T-helper 2 cell (primary cell): ENCODE measurements at places on chromosomes 7 and 10.

DNA sequence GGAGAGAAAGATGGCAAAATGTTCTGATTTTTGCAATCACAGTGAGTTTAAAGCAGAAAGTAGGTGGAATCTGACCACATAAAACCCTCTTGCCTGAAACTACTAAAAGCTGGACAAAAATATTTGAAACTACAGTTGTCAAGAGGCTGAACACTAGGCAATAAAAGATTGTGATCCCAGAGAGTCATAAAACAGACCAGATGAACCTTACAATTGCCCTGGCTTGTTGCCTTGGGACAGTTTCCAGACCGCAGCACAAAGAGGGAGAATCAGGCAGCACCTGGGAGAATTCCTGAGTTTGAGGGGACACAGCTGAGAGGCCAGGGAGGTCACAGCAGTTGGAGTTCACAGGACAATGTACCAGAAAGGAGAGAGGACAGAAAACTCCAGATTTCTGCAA is 107.3 kb upstream of the NANOS1 start:
- no peak for DNase-seq

DNA sequence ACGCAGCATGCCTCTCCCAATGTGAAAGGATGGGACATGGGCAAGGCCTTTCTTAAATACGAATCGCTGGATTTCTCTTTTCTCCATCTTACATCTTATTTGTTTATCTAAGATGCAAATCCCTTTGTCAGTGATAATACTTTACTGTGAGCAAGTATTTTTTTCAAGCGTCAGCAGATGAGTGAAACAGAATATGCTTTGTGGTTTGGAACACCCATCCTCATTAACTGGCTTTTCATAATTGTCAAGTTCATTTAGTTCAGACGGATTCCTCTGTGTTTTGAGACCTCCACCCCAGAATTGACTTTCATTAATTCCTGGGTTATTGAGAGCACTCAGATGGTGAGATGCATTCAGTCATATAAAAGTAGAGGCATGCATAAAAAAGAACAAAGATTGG is 149.8 kb downstream of the NSUN6 start:
- no peak for DNase-seq

DNA sequence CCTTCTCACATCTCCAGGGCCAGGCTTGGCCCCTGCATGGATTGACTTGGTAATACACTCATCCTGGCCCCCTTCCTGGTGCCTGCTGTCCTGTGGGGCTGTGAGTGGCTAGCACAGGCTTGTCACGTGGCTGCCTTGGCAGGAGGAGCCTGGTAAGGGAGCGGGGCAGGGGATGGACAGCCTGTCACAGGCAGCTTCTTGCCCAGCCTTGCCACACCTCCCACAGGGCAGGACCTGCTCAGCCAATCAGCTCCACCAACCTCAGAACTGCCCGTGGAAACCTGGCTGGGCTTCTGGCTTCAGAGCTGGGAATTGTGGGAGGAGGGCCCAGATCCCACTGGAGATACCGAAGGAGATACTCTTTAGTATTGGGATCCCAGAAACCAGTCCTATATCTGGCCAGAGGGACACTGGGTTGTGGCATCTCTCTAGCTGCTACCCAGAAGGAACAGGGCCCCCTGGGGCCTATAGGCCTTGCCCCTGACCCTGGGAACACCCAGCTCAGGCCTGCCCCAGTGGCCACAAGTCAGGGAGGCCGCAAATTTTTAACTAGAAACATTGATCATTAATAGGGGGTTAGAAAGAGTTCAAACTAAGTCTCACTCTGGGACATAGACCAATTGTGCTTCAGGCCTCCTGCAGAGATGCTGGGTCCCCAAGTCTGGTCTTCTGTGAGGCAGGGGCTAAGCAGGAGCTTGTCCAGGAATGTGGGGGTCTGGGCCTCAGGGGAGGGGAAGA is at the start of gene HOGA1:
TSS of gene HOGA1 (plus strand) at position 330 of the 738 bp plus-strand sequence. CDS start at position 645, 315 bp downstream.
- no peak for DNase-seq

- no peak for DNase-seq
These were observed 204.7 kb downstream of the EBF3 start for GRCh38 chr10:129759214-129760002.

- DNase-seq: peak; percentile 70
These were observed 598 bp upstream of the ZEB1 start for GRCh38 chr10:31318382-31318853.

GRCh38 chr7:92876836-92877235 is 40.5 kb upstream of the CDK6 start:
- DNase-seq: no peak

DNA sequence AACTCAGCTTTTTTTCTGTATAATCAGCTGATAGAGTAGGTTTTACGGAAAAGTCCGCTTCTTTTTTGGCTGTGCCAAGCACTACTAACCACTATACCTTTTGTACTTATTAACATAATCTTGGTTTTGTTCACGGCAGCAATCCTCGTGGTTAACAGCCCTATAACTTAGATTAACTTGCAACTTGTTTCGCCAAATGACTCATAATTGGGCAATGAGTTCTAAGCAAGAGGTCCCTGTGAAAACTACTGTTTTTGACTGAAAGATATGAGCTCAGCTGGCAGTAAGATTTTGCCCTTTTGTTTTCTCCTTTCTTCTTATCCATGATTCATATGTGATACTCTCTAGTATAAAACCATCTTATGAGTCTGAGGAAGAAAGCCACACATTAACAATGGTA is 345.0 kb upstream of the PCDH15 start:
- DNase-seq: peak; percentile 7

DNA sequence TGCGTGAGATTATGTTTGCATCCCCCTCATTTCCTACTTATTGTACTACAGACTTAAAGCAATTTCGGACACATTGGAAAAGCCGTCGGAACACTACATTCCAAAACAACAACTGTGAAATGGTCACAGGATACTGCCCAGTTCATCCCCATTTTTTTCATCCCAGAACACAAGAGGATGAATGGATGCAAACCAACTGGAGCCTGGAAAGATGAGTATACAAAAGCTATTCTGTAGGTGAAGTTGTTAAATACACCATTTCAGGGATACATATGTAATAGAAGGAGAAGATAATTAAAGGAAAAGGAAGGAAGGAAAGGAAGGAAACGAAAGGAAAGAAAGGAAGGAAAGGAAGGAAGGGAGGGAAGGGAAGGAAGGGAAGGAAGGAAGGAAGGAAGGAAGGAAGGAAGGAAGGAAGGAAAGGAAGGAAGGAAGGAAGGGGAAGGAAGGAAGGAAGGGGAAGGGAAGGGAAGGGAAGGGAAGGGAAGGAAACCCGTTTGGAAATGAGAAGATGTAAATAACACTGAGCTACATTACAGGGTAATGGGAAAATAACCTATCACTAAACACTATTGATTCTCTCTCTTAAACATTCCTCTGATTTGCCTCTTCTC is 48.6 kb upstream of the C7orf33 start:
- no peak for DNase-seq

- no peak for DNase-seq
These were observed 459 bp downstream of the ZDHHC6 start for GRCh38 chr10:112446055-112446854.

DNA sequence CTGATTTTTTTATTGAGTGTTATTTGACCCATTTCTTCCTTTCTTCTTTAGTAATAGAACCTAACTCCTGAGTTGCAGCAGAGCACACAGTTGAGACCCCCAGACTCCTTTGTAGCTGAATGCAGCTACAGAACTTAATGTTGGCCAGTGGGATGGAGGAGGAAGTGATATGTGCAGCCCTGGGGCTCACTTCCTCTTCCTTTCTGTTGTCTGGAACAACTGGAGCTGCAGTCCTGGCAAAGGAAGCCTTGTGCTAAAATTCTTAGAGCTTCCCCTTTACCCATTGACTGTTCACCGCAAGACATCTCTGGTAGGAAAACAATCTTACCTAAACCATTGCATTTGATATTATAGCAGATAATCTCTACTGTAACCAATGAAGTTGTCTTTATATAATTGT is 86.6 kb downstream of the ITGB8 start:
- DNase-seq: no peak

- no peak for DNase-seq
These were observed 8.4 kb downstream of the FAM237B start for GRCh38 chr7:90312745-90313144.

GRCh38 chr10:123567984-123568739 is 98.0 kb upstream of the GPR26 start:
- DNase-seq: no peak

- DNase-seq: no peak
These were observed 187.7 kb upstream of the HGF start for GRCh38 chr7:81957517-81957916.

- no peak for DNase-seq
These were observed 289.2 kb upstream of the NRP1 start for GRCh38 chr10:33623669-33624068.

DNA sequence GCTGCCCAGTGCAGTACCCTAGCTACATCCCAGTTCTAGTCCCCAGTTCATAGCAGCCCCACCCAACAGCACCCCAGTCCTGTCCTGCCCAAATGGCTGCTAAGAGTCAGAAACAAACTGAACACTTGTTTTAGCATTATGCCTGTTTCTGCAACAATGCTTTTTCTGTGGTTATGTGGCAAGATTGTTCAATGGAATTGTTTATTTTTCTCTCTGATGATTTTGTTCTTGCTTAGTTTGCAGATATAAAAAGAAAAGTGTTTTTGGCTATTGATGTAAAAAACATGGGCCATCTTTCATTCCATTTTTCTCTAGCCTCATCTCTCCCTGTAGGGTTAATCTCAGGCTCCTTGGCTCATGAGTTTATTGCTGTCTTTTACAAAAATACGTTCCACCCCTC is 42.5 kb downstream of the LRRC4 start:
- DNase-seq: no peak

DNA sequence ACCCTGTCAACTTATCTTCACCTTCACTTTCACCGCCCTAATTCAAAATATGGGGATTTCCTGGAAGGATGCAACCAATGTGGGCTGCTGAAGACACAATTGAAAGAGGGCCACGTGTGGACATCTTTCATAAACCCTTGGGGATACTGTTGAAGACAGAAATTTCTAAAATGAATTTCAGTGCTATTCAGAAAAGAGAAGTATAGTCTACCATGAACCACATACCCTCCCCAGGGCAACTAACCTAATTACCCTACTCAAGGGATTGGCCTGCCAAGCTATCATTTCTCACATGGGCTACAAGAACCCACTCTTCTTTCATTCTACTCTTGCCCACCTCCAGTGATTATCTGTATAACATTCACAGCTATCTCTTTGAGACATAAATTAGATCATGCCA is 226.0 kb downstream of the PHTF2 start:
- no peak for DNase-seq

GRCh38 chr10:13668126-13668525 is 81.4 kb downstream of the PRPF18 start:
- no peak for DNase-seq

DNA sequence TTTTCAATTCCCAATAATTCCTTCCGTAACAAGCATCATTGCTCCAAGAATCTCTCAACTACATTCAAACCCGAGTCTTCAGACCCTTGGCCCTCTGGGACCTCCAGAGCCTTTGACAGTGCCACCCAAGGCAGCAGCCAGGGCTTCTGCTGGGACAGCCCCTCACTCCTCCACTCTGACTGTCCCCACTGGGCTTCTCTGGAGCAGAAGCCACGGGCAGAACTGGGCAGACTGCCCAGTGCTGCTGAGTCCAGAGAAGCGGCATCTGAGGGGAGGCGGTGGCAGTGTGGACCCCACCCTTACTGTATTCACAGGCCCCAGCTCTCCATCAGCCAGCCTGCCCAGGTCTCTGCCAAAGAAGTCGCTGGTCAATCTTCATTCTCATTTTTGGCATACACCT is 8.8 kb downstream of the CYREN start:
- no peak for DNase-seq

DNA sequence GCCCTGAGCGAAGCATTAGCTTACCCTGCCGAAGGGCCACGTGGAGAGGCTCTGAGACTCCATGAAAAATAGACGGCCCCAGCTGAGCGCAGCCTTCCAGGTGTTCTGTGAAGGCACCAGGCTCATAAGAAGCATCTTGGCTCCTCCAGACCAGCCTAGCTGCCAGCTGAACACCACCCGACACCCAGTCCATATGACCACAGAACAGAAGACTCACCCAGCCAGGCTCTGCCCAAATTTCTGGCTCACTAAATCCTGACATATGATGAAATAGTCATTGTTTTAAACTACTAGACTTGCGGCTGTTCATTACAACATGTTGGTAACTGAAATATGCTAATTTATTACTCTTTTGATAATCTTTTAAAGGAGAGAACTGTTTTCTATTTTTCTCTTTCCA is 99.5 kb upstream of the ABI1 start:
- peak; percentile 49 for DNase-seq

- no peak for DNase-seq
These were observed 24.6 kb upstream of the SGMS1 start for GRCh38 chr10:50648089-50648934.

DNA sequence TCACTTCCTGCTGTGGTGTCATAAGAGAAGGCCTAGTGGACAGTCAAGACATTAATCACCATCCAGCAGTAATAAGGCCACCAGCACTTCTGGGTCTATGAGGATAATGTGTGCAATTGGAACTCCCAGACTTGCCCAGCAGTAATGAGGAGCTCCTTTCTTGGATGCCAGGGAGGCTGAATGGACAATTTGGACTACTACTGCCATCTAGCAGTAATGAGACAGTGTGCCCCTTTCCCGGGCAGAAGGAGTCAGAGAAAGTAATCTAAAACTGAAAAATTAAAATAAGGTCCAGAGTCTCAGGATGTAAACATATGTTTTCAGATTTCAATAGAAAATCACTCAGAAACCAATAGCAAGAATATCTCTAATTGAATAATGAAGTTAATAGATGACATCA is 400.4 kb downstream of the CDC14C start:
- DNase-seq: no peak

DNA sequence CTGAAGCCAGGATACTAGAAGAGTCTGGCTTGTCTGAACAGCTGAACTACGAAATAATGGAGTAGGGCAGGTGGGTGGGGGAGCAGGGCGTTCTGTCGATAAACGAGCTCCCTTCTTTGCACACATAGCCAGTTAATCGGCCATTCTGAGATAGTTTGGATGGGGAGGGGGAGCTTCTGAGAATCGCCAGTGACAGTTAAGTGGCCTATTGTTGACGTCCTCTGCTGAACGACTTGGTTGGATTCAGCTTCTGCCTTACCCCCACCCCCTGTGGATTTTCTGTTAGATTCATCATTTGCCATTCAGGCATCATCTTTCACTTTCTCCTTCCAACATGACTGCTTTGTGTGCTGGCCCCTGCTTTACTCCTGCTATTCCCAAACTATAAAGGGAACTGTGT is 520 bp downstream of the CPA5 start:
- DNase-seq: no peak

GRCh38 chr10:99672884-99673283 is 13.6 kb downstream of the ENTPD7 start:
- DNase-seq: no peak
